ENCODE measurements at places on chromosomes 16 and 17.

- no peak for DNase-seq
Measured at GRCh38 chr16:23334457-23334853, 32.4 kb downstream of the SCNN1B start.

GRCh38 chr17:34435182-34435928 is 72.3 kb upstream of the CCL1 start:
- no peak for DNase-seq

DNA sequence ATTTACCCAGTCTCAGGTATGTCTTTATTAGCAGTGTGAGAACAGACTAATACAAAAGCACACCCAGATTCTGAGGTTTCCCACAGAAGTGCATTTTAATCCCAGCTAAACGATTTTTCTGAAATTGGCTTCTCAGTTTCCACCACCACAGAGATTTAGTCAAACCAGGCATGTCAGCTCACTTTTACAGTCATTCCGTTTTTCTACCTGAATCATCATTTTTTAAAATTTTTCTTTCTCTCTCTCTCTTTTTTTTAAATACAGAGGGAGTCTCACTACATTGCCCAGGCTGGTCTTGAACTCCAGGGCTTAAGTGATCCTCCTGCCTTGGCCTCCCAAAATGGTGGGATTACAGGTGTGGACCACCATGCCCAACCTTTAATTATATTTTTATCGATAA is 389.1 kb downstream of the HAPSTR1 start:
- DNase-seq = no peak

- no peak for DNase-seq
Measured at GRCh38 chr16:89149386-89149785, 22.2 kb upstream of the CDH15 start.

DNA sequence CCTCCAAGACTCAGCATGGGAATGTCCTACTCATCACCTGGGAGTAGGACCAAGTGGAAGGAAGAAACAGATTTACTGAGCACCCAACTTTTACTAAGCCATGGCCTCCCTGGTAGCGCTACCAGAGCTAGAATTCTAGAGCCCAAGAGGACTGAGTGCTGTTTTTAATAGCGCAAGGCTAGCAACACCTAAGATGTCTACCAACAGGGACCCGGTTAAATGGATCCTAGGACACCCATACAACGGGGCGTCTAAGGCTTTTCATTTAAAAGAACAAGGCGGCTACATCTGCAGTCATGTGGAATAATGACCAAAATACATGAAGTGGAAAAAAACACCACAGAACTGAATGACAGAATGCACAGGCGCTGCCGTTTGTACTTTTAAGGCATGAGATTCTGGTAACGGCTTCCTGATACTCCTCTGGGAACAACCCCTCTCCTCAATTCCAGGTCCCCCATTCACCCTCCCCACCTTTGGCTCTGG is 5.1 kb downstream of the GGA2 start:
- DNase-seq = no peak

DNA sequence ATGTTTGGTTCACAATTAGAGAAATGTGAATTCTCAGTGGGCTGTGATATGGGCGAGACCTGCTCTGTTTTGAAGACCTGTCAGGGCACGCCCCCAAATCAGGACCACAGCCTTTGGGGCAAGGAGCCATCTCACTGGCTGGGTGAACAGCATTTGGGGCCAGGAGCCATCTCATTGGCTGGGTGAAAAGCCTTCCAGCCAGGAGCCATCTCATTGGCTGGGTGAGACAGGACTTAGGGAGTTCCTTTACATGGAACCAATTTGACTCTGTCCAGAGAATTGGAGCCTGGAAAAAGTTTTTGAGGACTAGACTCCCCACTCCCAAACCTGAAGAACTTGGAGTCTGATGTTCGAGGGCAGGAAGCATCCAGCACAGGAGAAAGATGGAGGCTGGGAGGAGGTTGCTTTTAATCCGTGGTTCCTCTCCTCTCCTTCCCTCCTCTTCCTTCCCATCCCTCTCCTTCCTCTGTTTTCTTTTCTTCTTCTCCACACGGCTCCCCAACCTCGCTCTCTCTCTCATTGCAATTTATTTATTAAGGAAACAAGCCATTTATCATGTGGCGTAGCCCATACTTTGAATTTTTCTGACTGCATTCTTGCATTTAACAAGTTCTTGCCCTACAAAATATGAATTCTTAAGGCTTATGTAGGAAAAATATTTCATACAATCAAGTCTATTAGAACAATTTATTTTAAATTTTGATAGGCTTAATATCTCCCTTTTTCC is 19.7 kb downstream of the FOXL1 start:
- DNase-seq = no peak

- DNase-seq = no peak
Measured at GRCh38 chr16:67087803-67088202, 21.9 kb upstream of the PHAF1 start.

GRCh38 chr17:51263006-51263405 is 2.7 kb downstream of the UTP18 start:
- DNase-seq = no peak

DNA sequence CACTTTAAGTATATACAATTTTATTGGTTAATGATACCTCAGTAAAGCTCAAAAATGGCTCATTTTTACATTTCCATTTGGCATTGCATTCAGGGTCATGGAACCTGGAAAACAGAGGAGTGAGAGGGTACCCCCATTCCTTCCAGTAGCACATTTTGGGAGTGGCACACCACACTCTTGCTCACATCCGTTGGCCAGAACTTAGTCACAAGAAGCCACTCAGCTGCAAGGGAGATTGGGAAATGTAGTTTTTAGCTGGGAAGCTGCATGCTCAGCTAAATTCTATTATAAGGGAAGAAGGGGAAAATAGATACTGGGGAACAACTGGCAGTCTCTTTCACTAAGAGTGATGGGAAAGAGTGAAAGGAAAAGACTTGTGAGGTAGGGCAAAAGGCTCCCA is 102.5 kb upstream of the TMEM97 start:
- DNase-seq = no peak

GRCh38 chr16:74842413-74842812 is 67.8 kb upstream of the FA2H start:
- no peak for DNase-seq

DNA sequence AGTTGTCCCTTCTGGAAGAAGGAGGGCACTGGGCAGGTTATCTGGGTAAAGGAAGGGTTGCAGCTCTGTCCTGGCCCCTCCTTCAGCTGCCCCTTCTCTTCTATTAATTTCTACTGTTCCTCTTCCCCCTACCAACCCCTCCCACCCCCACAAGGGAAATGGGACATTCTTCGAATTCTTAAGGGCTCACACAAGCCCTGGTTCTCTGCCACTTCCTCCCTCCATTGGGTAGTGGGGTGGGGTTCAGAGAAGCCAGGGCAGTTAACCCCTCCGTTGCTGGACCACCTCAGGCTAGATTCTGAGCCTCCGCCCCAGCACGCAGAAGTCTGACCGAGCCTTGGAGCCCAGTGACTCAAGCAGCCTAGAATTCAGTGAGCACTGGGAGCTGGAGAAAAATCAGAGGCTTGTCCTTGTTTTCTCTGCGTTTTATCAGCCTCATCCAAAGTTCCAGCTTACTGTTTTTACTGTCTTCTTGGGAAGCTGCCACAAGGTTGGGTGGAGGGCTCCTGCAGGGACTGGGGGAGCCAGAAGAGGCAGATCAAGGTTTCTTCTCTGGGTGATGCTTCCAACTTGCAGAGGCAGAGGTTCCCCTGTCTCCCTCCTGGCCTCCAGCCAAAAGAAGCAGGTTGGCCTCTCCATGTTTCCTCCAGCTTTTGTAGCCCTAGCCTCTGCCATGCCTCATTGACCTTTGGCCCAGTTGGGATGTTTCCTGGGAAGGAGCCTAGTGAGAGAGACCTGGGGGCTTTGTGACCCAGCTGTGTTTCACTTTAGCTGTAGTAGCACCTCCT is 10.2 kb downstream of the LASP1 start:
- DNase-seq = no peak

GRCh38 chr16:27982184-27982583 is 81.3 kb downstream of the GSG1L start:
- no peak for DNase-seq

GRCh38 chr17:34769049-34769448 is 189.7 kb downstream of the TMEM132E start:
- no peak for DNase-seq

DNA sequence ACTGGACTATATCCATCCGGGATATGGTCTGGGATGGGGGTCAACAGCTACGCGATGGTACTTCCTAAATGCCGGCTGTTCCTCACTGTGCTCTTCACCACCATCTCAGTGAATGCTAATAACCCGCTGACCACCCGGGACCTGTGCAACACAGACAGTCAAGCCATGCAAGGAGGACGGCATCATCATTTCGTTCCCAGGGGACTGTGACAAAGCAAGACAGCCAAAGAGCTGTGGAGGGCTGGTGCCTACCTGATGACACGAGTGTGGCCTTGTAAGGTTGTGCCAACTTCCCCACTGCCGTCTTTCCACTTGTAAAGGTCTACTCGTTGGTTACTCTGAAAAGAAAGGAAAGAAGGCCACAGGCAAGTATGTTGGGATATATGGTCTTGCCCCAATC is 33.7 kb downstream of the WDR59 start:
- no peak for DNase-seq

GRCh38 chr17:19724501-19725420 is 8.4 kb upstream of the SLC47A2 start:
- DNase-seq = peak; percentile 53

Measured in CD4-positive, alpha-beta T cell treated with Interleukin-10 for 1 hour (primary cell).